ENCODE measurements at places on chromosomes 2 and 18.
A peak's percentile ranks its signal among the peaks of the same experiment; 100 is the strongest.

DNA sequence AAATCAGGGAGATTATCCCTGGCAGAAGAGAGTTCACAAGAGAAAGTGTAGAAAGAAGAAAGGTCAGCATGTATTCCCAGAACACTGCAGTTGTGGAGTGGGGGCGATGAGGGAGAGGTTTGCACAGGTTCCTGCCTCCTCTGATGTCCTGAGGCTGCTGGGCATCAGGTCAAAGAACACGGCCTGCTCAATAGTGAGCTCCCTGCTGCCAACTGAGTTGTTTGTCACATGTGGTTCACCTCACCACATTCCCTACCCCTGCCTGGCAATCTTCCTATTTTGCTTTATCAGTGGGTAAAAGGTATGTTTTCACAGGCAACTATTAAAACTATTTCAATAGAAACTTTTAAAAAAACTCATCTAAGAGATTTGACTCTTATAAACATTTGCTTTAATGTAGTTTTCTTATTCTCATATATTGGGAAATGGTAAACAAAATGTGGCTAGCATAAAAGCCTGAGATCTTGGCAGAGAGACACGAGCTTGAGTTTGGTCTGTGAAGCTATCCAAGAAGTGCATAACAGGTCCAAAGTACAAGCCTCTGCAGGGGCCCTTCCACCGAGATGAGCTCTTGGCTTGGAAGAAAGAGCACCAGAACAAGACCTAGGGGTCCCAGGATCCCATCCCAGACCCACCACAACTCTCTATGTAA, 123.9 kb upstream of the SRD5A2 start:
- DNase-seq: no peak

DNA sequence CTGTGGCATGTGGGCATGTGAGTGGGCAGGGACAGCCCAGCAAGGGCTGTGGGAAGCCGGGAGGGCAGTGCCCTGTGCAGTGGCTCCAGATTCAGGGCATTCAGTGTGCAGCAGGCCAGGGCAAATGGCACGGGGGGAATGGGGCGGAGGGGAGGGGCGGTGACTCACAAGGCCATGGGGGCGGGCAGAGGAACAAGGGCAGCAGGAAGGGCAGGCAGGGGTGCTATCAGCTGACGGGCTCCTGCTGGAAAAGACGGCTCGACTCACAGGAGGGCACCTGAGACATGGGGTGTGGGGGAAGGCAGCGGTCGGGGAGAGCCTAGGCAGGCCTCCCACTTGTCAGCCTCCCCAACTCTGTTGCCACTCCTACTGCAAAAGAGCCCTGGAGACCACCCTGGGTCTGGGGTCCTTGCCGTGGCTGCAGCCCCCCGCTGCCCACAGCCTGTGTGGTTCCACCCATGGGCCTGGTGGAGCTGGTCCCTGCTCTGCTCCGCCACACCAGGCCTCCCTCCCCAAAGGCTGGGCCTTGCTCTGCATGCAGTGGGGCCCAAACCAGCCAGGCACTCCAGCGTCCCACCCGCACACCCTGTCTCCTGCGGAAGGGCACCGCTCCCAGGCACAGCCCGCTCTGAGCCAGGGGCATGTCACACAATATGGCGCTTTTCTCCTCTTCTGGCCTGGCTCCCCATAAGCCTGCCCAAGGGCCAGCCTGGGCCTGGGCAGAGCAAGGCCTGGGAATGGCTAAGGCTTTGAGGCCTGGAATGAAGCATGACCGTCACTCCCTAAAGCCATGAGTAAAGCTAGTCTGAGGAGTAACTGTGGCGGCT, 25.9 kb downstream of the HS6ST1 start:
- no peak for DNase-seq

GRCh38 chr2:208579678-208580077, 173.1 kb downstream of the PTH2R start:
- DNase-seq: no peak

GRCh38 chr18:31010601-31011000, 31.9 kb downstream of the DSC3 start:
- DNase-seq: no peak

DNA sequence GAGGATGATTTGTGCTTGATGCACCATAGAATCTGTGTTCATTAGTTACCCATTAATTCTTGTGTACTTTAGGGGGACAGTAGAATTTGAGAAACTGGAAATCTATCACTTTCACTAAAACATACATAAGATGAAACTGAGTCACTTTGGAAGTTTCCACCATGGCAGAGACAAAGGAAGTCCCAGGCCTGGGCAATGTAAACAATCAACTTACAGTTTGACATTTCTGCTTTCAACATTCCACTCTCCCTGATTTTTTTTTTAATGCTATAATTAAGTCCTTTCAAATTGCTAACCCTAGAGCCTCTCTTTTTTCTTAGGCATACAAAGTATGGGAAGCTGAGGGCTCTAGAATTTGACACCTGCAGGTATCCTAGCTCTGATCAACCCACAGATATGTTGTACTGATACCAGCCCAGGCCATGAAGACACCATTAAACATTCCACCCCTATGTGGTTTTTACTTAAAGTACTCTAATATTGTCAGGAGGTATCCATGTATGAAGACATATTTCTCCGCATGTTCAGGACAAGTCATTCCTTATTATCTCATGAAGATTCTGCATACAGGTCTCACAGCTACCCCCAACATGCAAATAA, 88.5 kb upstream of the GLS start:
- no peak for DNase-seq

- DNase-seq: no peak
Measured at GRCh38 chr2:65016789-65017188, 27.6 kb downstream of the SLC1A4 start.

DNA sequence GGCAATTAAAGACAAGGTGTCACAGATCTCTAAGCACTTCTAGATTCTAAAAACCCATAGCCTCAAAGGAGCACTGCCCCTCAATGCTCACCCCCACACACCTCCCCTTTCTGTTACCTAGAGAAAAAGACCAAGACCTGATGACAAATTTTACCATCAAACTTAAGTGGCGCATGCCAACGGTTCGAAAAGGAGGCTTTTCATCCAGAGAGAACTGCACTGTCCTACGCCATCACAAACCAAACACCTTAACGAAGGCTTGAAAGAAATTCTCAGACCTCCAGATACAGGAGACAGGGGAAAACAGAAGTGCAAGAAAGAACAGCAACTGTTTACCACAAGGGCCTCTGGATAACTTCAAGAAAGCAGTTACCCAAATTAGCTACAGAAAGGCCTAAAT, 2.0 kb upstream of the ZC3H6 start:
- no peak for DNase-seq

- DNase-seq: peak; percentile 65
Measured at GRCh38 chr2:73284296-73285158, at the start of gene FBXO41. FBXO41 (minus strand) TSS chr2:73284478; CDS start chr2:73269630, 14,848 bp downstream.

- no peak for DNase-seq
Measured at GRCh38 chr2:190972846-190973245, 41.1 kb downstream of the STAT1 start.

GRCh38 chr18:76915456-76915855, 93.1 kb downstream of the ZNF236 start:
- DNase-seq: no peak

DNA sequence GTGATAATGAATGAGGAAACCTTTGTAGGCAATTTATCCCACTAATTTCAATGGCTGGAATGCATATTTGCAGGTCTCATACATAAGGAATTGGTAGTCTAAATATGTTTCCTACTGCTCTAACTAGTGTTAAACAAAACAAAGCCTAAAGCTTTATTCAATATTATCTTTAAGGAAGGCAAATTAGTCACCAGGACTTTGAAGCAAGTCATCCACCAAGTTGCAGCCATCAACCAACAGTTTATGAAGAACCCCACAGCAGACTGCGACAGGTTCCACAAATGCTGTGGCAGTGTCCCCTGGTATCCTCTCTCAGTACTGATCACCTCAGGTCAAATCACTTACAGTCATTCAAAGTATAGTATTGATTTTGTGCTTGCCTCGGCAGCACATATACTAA, 181.5 kb upstream of the ZFP36L2 start:
- DNase-seq: no peak

DNA sequence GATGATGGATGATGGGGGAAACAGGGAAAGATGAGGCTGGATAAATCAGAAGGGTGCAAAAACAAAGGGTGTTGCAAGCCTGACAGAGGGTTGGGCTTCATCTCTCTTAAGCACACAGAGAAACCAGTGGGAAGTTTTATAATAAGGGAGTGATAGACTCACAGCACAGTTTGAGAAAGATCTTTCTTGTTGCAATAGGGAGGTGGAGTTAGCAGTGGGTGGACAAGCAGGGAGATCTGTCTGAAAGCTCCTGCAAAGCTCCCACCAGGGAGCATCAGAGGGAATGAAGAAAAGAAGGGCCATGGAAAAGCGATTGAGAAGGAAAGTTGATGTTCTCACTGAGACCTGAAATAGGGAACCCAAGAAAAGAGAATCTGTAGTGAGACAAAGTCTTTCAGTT, 64.9 kb downstream of the BOD1L2 start:
- DNase-seq: no peak

- no peak for DNase-seq
Measured at GRCh38 chr2:41038408-41038807, 586.5 kb upstream of the SLC8A1 start.

DNA sequence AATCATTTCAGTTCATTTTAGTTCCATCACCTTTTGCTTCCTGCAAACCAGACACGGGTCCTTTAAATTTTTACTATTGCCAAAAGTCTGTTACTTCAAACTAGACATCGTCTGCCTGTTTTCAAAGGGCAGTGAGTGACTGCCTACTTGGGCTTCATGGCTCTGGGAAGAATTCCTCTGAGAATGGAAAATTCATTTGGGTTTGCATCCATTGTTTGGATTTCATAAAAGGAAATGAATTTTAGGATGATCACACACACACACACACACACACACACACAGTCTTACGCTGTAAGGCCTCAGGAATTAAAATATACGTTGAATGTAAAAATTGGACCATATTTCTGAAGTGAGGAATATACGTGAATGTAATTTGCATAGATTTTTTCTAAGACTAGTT, 1584.3 kb upstream of the ACVR2A start:
- DNase-seq: no peak

DNA sequence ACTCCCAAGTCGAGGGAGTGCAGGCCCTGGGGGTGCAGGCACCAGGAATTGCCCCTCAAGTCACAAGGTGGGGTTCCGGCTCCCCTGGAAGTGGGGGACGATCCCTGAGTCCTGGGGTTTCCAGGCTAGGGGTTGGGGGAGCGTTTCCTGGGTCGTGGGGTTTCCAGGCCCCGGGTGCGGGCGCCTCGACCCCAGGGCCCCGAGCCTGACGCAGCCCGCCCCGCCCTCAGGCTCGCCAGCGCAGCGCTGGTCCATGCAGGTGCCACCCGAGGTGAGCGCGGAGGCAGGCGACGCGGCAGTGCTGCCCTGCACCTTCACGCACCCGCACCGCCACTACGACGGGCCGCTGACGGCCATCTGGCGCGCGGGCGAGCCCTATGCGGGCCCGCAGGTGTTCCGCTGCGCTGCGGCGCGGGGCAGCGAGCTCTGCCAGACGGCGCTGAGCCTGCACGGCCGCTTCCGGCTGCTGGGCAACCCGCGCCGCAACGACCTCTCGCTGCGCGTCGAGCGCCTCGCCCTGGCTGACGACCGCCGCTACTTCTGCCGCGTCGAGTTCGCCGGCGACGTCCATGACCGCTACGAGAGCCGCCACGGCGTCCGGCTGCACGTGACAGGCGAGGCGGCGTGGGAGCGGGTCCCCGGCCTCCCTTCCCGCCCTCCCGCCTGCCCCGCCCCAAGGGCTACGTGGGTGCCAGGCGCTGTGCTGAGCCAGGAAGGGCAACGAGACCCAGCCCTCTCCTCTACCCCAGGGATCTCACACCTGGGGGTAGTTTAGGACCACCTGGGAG, 12.0 kb downstream of the SIGLEC15 start:
- peak; percentile 54 for DNase-seq

DNA sequence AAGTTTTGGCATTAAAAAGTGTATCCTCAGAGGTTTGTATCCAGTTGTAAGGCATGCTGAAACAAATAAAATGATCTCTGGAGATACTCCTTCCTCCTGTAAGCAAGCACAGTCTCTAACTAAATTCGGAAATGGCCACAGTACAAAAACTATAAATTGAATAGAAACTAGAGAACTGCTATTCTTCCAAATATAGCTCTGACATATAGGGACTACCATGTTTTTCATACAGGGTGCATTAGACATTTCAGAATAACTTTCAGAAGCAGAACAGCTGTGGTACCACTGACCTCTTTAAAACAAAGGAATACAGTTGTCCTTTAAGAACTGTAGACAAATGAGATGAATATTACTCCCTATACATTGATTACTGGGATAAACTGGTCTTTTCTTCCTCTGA, 568.5 kb downstream of the ARHGAP15 start:
- DNase-seq: no peak

- DNase-seq: no peak
Measured at GRCh38 chr2:239287461-239287860, 113.4 kb downstream of the HDAC4 start.

DNA sequence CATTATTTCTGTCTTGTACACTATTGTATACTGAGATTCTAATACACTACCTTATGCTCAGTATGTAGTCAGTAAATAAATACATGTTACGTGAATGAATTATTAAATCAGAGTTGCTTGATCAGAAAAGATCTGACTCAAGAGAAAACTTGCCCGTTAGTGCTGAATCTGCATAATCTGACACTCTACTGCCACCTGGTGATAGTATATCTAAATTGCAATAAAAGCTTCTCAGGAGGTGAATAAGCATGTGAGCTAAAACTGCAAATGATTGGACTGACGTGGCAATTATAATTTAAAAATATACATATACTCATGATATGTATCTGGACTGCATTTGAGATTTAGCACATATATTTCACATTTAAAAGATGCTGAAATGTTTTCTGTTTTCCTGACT, 70.4 kb downstream of the KIAA1328 start:
- DNase-seq: no peak

- DNase-seq: no peak
Measured at GRCh38 chr2:118219611-118220010, 131.3 kb downstream of the INSIG2 start.

GRCh38 chr2:216339456-216340279, 32.6 kb downstream of the MARCHF4 start:
- no peak for DNase-seq

DNA sequence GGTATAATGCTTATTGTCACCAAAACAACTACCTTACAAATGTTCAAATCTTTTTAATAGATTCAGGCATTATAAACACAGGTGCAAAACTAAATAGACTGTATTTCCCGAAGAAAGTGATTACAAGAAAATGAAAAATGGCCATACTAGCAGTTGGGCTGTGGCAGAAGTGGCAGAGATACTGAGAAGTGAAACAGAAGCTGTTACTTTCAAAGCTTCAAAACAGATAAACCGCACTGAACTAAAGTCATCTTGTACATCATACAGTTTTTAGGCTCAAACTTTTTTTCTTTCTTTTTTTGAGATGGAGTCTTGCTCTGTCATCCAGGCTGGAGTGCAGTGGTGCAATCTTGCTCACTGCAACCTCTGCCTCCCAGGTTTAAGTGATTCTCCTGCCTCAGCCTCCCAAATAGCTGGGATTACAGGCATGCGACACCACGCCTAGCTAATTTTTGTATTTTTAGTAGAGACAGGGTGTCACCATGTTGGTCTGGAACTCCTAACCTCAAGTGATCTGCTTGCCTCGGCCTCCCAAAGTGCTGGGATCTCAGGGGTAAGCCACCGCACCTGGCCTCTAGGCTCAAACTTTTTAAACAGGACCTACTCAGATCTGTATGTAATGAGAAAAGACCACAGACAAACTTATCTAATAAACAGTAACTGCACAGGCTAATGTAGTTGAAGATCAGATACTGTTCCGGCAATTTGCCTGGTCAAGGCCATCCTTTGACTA, 77.9 kb upstream of the SATB2 start:
- no peak for DNase-seq

GRCh38 chr2:66508484-66509071, 73.7 kb downstream of the MEIS1 start:
- DNase-seq: no peak

GRCh38 chr2:196218106-196218505, 46.7 kb upstream of the STK17B start:
- DNase-seq: no peak
